ENCODE measurements at places on chromosomes 7 and 10. TPM values are rescaled to one million over a fixed set of nuclear protein-coding genes. Genes with fewer than 3 reads are reported as not detected.

- DNase-seq, result no peak
Measured at GRCh38 chr7:149077594-149077993, 12.9 kb downstream of the ZNF786 start.

DNA sequence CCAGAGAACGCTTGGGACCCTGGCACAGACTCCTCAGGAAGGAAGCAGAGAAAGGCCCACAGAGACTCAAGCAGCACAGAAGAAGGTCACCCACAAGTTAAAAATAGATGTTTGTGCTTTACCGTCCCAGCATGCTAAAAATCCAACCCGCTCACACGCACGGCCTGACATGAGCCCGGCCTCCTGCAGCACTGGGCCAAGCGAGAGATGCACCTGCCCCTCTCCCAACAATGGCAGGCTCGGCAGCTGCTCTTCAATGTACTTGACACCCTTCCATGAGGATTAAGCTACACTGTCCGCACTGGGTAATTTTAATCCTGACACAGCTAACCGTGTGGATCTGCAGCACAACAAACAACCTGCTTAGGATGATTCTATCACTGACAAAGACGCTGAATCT lies 9.3 kb downstream of the DIP2C start:
- no peak for DNase-seq

HOXA7 gene
- not detected for polyA plus RNA-seq

DNA sequence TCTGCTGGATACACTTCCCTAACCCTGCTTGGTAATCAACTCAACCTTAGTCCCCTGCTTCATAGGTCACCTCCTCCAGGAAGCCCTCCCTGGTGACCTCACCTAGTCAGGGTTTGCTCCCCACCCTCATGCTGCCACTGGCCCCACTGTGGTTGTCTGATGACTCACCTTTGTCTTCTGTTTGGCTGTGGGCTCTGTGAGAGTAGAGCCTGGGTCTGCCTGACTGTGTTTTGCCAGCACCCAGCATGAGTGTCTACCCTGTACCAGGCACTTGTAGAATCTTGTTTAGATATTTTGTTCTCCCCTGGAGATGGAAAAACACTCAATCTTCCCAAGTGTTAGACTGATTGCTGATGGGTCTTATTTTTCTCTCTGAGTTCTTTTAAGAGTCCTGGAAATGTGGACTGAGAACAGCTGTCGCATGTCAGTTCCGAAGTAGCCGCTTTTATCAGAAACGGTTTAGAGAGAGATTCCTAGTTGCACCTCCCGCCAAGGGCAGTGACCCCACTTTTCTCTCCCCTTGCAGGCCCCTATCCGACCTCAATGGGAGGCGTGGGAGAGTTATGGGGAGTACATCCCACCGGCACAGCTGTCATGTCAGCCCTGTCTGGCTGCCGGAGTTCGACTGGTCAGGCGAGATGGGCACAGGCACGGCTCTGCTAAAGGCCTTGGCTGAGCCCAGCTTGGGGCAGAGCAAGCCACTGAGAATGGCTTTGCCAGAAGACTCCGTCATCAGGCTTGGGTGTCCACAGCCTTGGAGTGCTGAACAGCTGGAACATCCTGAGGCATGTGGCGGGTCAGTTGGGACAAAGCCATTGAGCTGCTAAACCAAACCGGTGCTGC lies 134.3 kb downstream of the GRK5 start:
- peak; percentile 23 for DNase-seq

DNA sequence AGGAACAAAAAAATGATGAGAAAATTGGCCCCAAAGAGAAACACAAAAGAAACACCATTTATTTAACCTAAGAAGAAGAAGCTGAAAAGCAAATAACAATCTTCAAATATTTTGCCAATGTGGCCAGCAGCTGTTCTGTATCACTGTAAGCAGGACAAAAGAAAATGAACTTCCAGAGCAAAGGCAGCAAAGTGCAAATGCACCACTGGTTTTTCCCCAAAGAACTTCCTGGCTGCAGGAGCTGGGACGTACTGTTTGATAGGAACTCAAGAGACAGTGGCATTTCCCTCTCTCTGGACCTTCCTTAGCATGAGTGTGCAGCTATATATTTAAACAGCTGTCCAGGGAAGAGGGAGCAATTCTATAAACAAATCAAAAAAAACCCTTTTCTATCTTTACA lies 60.4 kb downstream of the RNLS start:
- DNase-seq, result no peak

DNA sequence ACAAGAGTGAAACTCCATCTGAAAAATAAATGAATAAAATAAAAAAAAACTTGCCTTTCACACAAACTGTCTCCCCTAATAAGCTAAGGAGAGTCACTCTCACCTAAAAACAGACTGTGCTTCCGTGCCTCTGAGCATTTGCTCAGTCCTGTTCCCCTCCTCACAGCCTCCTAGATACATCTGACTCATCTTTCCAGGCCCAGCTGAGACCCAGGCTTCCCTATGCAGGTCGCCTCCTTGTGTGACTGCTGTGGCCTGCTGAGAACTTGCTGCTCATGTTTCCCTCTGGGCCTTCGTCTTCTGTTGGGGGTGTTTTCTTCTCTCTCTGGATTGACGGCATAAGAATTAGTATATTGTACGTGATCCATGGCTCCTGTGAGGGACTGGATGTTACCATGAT lies 777.7 kb downstream of the LRMDA start:
- no peak for DNase-seq

DNA sequence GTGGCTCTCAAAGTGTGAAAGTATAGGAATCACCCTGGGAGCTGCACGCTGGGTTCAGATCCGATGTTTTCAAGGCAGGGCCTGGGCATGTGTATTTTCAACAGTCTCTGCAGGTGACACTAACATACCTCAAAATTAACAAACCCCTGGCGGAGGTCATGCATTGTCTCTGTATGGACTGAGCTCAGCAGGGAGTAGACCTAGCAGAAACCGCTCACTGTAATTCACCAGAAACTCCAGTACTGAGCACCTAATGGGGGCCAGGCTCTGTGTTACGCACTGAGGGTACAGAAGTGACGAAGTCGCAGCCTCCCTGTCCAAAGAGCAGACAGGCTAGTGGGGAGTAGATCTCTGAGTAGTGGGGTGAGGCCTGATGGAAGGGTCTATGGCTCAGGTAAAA lies 5.6 kb downstream of the STRA8 start:
- DNase-seq, result no peak

GRCh38 chr7:38245409-38245977 lies 27.9 kb downstream of the TARP start:
- DNase-seq, result no peak

DNA sequence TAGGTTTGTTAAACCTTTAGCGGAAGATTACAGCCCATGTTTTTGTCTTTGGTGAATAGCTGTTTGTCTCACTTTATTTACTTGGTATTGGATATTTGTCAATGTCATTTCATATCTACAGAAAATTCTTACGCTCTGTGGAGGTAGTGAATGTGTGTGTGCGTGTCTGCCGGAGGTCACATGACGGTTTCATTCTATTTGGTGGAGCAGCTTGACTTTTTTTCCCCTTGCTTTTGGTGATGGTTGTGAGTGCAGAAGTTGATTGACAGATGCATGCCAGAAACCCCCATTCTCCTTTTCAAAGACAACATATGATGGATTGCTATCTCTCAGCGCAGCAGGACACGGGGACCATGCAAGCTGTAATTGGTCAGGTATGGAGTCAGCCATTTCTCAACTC lies at the start of gene POU6F2:
TSS of gene POU6F2 (plus strand) at position 225 of the 400 bp plus-strand sequence. CDS start at position 270, 45 bp downstream.
- no peak for DNase-seq

Data from CD14-positive monocyte (primary cell).